ENCODE measurements at places on chromosomes 12 and 14. TPM values are rescaled to one million over a fixed set of nuclear protein-coding genes. Genes with fewer than 3 reads are reported as not detected.

Gene KRT86
- not detected for total RNA-seq

Gene PPP4R3A
- total RNA-seq, result 42.0 TPM

Gene AQP2
- not detected for total RNA-seq

Gene RBM23
- total RNA-seq, result 49.5 TPM

Gene TMPRSS12
- not detected for total RNA-seq

Measured in airway epithelial cell (primary cell).